ENCODE measurements at places on chromosomes 13 and 19. TPM values are rescaled to one million over a fixed set of nuclear protein-coding genes. Genes with fewer than 3 reads are reported as not detected.

DNA sequence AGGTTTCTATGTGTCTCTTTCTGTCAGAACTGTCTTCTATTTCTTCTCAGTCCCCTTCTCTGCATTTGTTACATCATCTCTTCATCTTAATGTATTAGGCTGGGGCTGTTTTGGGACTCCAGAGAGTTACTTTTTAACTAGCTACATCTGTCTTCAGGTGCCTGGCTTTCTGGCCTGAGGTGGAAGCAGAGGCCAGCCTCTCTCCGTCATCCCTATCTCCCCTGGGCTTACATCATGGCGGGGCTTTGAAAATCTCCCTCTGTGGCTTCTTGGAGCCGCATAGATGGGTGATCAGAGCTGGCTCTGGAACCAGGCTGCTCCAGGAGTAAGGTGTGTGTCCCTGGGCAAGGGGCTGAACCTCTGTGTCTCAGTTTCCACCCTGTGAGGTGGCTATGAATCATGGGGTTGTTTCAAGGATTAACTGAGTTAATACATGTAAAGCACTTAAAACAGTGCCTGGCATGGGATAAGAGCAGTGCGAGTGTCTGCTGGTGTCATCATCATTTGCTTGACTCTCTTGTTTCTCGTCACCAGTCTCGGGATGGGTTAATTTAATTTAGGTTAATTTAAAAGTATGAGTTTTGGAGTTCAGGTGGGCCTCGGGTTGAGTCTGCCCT is 2.0 kb downstream of the EPN1 start:
- no peak for DNase-seq
- peaks cover 3% of the 10 kb centered on the region for H3K4me1 ChIP-seq
- H3K27me3 ChIP-seq: no peaks in the 10 kb centered on the region
- H3K4me3 ChIP-seq: peak overlapping the region; percentile 88

The CLDN10 gene
- total RNA-seq: 4.6 TPM

The TSHZ3 gene
- total RNA-seq: 2.1 TPM

- no peaks in the 10 kb centered on the region for H3K4me1 ChIP-seq
- H3K27me3 ChIP-seq: no peaks in the 10 kb centered on the region
- no peak overlapping the region for H3K4me3 ChIP-seq
- no peak overlapping the region for H3K27ac ChIP-seq
- DNase-seq: no peak
Observed at GRCh38 chr19:31448221-31448657, 99.0 kb upstream of the TSHZ3 start.

The ZNF441 gene
- total RNA-seq: 4.4 TPM

DNA sequence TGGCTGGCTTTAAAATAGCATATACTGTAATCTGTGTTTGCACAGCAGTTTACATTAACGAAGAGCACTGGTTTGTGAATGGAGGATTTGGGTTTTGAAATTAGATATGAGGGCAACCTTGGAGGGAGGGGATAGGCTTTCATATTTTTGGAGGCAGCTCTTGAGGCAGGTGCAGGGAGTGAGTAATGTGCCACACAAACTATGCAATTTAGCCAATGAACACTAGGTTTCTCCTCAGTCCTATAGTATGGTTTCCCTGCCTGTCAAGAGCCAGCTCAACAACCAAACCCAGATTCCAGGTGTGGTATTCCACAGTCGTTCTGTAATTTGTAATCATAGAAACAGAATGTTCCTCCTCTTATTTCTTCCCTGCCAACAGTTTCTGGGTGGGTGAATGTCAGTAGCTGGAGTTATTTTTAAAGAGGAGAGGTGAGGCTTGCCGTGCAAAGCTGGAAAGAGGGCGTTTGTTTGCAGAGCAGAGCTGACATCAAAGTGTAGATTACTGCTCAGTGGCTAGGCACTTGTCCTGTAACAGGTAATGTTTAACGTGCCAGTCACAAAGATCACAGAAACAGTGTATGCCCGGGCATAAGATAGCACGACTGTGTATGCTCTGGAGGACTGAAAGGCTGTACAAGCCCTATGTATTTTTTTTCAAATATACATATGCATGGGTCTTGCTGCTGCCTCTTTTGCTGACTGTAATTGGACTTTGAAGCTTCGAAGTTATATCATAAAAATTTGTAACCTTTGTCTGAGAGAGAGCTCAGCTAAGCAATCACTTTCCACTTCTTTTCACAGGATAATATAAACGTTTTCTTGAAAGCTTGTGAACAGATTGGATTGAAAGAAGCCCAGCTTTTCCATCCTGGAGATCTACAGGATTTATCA is 124.2 kb downstream of the LMO7 start:
- peaks cover 6% of the 10 kb centered on the region for H3K4me1 ChIP-seq
- no peaks in the 10 kb centered on the region for H3K36me3 ChIP-seq
- no peak for DNase-seq
- no peaks in the 10 kb centered on the region for H3K27me3 ChIP-seq
- H3K27ac ChIP-seq: no peak overlapping the region
- H3K4me3 ChIP-seq: no peak overlapping the region

The CFAP97D2 gene
- total RNA-seq: not detected

The DBP gene
- 4.0 TPM for total RNA-seq

The TM9SF2 gene
- total RNA-seq: 94.8 TPM

- DNase-seq: peak; percentile 84
- H3K27ac ChIP-seq: peak overlapping the region; percentile 85
- H3K27me3 ChIP-seq: no peaks in the 10 kb centered on the region
- H3K4me1 ChIP-seq: peaks cover 5% of the 10 kb centered on the region
Observed at GRCh38 chr19:8512115-8512967, 1.6 kb downstream of the ZNF414 start.

The GPALPP1 gene
- 28.6 TPM for total RNA-seq

The ZNF491 gene
- total RNA-seq: 2.1 TPM

- no peaks in the 10 kb centered on the region for H3K36me3 ChIP-seq
- peaks cover 40% of the 10 kb centered on the region for H3K27me3 ChIP-seq
- no peak overlapping the region for H3K4me3 ChIP-seq
- H3K27ac ChIP-seq: no peak overlapping the region
Observed at GRCh38 chr19:40221858-40222619, 3.9 kb upstream of the TTC9B start.

DNA sequence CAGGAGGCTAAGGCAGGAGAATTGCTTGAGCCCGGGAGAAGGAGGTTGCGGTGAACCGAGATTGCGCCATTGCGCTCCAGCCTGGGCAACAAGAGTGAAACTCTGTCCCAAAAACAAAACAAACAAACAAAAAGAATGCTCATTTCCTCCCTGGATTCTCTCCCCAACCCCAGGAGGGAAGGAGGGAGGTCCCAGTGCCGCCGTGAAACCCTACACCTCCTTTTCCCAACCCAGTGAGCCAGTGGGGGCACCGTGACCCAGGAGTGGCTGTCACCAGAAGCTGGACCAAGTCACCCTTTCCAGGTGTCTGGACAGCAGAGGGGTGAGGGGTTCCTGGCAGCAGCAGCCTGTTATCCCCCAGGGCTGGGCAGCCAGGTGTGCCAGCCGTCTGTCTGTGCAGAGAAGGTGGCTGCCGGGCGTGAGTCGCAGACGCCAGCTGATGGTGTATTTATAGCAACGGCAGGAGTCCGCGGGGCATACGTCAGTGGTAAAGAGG is 23.5 kb downstream of the NFIC start:
- no peak overlapping the region for H3K4me3 ChIP-seq
- no peaks in the 10 kb centered on the region for H3K36me3 ChIP-seq
- peak; percentile 76 for DNase-seq
- H3K27me3 ChIP-seq: no peaks in the 10 kb centered on the region
- H3K4me1 ChIP-seq: no peaks in the 10 kb centered on the region

GRCh38 chr13:99196466-99197116 is 4.1 kb upstream of the UBAC2 start:
- no peak overlapping the region for H3K27ac ChIP-seq
- no peaks in the 10 kb centered on the region for H3K4me1 ChIP-seq
- H3K36me3 ChIP-seq: no peaks in the 10 kb centered on the region
- H3K4me3 ChIP-seq: no peak overlapping the region
- DNase-seq: no peak

DNA sequence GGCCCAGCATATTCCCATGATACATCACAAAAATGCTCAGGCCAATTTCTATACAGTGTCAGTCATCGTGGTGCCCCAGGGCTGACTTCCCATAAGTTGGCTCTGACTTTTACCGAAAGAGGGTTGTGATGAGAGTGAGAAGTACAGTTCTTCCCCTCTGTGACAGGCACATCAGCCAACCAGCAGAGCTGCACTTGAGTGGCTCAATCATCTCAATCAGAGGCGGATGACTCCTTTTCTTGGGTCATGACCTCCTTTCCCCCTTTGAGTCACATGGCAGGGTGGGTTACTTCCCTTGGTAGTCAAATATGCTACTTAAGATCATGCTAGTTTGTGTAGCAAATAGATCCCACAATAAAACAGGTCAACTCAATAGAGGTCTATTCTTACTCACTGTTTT is 6.9 kb upstream of the AMER2 start:
- H3K4me1 ChIP-seq: no peaks in the 10 kb centered on the region
- H3K4me3 ChIP-seq: no peak overlapping the region
- peaks cover 3% of the 10 kb centered on the region for H3K27me3 ChIP-seq
- DNase-seq: no peak

- no peak overlapping the region for H3K4me3 ChIP-seq
- no peaks in the 10 kb centered on the region for H3K4me1 ChIP-seq
- peaks cover 5% of the 10 kb centered on the region for H3K36me3 ChIP-seq
- DNase-seq: no peak
Observed at GRCh38 chr19:5911366-5911765, 2.7 kb upstream of the CAPS start.

DNA sequence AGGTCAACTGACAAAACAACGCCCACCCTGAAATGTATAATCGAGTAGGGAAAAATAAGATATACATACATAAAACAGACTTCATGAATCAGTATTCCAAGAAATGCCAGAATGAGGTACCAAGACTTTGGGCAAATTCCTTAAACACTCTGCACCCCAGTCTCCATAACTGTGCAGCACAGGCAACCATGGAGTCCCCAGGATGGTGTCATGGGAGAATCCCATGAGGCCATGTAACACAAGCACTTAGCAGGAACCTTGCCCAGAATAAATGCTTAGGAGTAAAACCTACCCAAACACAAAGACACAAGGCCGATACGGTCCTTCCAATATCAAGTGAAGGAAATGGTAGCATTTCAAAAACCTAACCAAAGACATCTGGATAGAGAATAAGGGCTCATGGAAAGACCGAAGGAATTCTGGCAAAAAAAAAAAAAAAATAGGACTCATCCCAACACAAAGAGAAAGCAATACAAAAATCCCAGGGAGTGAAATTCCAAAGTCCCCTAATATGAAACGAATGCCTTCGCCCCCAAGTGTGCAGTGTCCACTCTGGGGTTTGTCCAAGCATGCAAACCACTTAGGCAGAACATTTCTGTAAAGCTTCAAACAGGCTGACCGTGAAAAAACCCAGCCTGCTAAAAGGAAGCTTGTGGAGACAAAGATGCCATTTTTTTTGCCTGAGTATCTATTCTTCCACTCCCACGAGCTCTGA is 11.1 kb downstream of the ZC3H4 start:
- no peak for DNase-seq
- H3K4me3 ChIP-seq: no peak overlapping the region
- H3K4me1 ChIP-seq: no peaks in the 10 kb centered on the region
- H3K36me3 ChIP-seq: peaks cover 16% of the 10 kb centered on the region
- H3K27me3 ChIP-seq: no peaks in the 10 kb centered on the region
- no peak overlapping the region for H3K27ac ChIP-seq

DNA sequence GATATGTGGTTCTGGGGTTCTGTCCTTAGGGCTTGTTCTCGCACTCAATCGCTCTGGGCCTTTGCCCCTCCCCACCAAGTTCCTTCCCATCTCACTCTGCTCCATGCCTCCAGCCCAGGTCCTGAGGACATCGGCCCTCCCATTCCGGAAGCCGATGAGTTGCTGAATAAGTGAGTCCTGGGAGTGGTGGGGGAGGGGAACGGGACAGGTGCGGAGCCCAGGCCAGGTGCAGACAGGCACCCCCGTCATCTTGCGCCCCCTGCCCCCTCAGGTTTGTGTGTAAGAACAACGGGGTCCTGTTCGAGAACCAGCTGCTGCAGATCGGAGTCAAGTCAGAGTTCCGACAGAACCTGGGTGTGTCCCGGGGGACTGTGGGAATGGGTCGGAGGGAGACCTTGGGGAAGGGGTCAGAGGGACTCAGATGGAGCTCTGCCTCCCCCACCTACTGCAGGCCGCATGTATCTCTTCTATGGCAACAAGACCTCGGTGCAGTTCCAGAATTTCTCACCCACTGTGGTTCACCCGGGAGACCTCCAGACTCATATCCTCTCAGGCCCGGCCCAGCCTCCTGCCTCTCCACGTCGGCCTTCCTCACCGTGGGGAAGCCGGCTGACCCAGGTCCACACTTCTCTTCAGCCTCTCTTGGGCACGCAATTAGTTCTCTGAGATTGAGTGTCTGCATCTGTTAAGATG is 10.1 kb downstream of the FUZ start:
- H3K4me1 ChIP-seq: no peaks in the 10 kb centered on the region
- H3K27ac ChIP-seq: no peak overlapping the region
- H3K27me3 ChIP-seq: no peaks in the 10 kb centered on the region
- H3K36me3 ChIP-seq: peaks cover 42% of the 10 kb centered on the region

DNA sequence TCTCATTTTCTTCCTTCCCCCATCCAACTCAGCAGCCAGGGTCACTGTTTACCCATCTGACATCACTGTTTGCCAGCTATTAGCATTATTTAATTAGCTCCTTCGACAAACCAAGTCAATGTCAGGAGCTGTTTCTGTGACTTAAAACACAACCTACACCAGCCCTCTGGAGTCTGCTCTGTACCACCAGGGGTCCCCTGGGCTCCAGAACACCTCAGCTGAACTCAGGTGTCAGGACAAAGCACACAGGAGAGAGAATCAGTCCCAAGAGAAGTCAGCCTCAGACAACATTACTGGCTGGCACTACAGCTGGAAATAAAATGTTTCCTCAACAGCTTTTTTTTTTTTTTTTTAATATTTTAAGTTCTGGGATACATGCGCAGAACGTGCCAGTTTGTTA is 45.1 kb downstream of the DCLK1 start:
- H3K27me3 ChIP-seq: no peaks in the 10 kb centered on the region
- H3K4me1 ChIP-seq: no peaks in the 10 kb centered on the region
- no peaks in the 10 kb centered on the region for H3K36me3 ChIP-seq

The BCL3 gene
- 14.9 TPM for total RNA-seq

DNA sequence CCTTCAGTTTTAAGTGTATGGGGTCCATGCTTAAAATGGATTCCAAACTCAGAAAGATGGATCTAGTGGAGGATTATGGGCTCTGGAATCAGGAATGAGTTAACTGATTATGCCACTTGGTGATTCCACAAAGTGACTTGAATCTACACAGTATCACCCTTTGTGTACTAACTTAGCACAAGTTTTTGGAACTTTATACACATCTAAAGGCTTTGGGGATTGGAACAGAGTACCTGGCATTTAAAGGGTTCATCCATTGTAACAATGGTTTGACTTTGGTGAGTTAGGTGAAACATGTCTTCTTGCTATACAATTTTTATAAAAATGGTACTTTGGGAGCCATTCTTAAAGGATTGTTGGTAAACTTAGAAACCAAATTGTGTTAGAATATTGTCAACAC is 1.1 kb downstream of the RPL21 start:
- H3K27me3 ChIP-seq: no peaks in the 10 kb centered on the region
- peak overlapping the region; percentile 96 for H3K4me3 ChIP-seq
- no peak overlapping the region for H3K27ac ChIP-seq
- no peak for DNase-seq

GRCh38 chr13:110628477-110628793 is 13.1 kb downstream of the NAXD start:
- peak; percentile 42 for DNase-seq
- H3K27ac ChIP-seq: no peak overlapping the region
- H3K36me3 ChIP-seq: peaks cover 51% of the 10 kb centered on the region
- H3K4me3 ChIP-seq: no peak overlapping the region

The MICOS13 gene
- total RNA-seq: 26.6 TPM
